Camera-type eye (tissue), 1 donor: ENCODE measurements at places on chromosomes 7 and 10. TPM values are rescaled to one million over a fixed set of nuclear protein-coding genes. Genes with fewer than 3 reads are reported as not detected.

BET1 gene
- 53.2 TPM for total RNA-seq

DNAJC12 gene
- total RNA-seq, result 7.9 TPM

MOGAT3 gene
- not detected for total RNA-seq

RET gene
- total RNA-seq, result 4.5 TPM

FOXP2 gene
- 109 TPM for total RNA-seq

SFRP4 gene
- 116 TPM for total RNA-seq

TBC1D12 gene
- 45.0 TPM for total RNA-seq

DGKB gene
- 22.7 TPM for total RNA-seq

MRPL32 gene
- 50.1 TPM for total RNA-seq
